Ureter (tissue), 1 donor: ENCODE measurements at places on chromosomes 16 and 17. TPM values are rescaled to one million over a fixed set of nuclear protein-coding genes. Genes with fewer than 3 reads are reported as not detected.

DNA sequence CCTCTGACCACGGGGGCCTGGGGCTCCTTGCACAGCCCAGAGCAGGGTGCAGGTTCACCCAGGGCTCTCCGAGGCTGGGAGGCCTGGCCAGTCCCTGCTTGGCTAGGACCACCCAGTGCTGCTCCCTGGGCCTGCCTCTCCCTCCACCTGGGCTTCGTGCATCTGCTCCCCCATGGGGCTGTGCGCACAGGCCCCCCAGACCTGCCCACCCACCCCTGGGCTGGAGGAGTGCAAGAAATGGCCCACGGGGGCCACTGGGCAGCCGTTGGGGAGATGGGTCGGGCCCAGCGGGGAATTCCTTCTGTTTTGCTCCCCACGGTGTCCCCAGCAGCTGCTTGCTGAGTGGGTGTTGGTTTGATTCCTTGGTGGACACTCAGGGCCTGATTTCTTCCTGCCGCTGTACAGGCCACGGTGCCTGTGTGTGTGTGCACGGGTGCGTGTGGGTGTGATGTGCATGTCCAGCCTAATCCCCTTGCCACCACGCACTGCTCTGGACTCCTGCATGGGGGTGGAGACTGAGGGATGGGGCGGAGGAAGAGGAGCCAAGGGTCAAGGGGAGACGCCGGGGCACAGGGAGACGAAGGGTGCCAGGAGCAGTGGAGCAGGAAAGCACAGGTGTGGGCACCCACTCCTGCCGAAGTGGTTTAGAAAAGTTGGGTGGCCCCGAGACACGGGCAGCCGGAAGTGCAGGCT is 8.5 kb downstream of the PRSS27 start:
- no peak for DNase-seq

DNA sequence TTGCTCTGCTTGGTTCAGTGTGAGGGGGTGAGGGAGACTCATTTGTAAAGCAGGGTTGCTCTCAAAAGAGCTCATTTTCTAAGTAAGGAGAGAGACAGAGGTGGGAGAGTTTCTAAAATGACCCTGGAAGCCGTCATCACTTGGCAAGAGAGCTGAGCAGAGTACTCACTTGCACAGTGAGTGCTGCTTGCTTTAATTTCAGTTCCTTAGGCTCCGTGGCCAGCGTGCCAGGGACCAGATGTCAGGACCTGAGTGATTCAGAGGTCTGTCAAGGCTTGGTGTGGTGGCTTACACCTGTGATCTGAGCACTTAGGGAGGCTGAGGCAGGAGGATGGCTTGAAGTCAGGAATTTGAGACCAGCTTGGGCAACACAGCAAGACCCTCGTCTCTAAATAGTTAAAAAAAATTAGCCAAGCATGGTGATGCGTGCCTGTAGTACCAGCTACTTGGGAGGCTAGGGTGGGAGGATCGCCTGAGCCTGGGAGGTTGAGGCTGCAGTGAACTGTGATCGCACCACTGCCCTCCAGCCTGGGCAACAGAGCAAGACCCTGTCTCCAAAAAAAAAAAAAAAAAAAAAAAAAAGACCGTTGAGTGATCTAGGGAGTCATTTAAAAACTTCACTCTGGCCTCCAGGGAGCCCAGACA is 10.7 kb downstream of the ZNF205 start:
- DNase-seq = no peak

DNA sequence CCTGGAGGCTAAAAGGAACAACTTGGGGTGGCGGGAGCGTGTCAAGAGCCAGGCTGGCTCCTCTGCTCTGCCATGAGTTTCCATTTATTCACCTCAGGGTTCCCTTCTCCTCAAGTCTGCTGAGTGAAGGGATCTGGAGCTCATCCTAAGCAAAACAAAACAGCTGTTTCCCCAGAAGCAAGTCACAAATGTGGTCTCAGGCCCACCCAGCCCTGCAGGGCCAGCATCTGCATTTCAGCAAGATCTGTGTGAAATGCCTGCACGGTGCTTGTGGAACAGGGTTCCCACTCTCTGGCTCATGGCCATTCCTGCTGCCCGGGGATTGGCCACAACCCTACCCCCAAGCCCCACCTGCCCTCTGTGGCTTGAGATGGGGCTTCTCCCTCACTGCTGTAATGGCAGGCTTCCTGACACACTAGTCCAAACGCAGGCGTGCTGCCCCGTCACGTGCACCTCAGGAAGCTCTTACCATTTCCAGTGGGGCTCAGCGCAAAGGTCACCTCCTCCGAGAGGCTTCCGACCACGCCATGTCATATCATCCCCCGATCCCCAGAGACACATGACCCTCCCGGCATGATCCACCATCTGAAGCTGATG is 2.3 kb downstream of the SLC38A8 start:
- no peak for DNase-seq

DNA sequence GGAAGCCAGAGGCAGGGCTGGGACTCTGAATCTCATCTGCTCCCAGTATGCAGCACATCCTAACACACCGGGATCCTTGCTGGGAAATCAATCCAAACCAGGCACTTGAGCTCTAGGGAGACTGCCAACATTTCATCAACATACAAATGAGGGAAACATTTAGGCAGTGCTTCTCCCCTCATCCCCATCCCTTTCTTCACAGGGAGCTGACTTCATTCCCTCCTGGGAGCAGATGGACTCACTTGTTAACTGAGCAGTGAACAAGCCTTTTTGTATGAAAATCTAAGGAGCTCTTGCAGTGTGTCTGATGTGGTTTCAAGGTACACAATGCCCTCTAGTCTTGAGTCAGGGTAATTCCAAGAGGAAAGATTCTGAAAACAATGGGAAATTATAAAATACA is 96.3 kb downstream of the TMEM114 start:
- no peak for DNase-seq

Gene TCAP
- 0.81 TPM for total RNA-seq

Gene CCL16
- total RNA-seq = 1.6 TPM

GRCh38 chr17:36994438-36994837 is 45.7 kb downstream of the AATF start:
- DNase-seq = no peak

DNA sequence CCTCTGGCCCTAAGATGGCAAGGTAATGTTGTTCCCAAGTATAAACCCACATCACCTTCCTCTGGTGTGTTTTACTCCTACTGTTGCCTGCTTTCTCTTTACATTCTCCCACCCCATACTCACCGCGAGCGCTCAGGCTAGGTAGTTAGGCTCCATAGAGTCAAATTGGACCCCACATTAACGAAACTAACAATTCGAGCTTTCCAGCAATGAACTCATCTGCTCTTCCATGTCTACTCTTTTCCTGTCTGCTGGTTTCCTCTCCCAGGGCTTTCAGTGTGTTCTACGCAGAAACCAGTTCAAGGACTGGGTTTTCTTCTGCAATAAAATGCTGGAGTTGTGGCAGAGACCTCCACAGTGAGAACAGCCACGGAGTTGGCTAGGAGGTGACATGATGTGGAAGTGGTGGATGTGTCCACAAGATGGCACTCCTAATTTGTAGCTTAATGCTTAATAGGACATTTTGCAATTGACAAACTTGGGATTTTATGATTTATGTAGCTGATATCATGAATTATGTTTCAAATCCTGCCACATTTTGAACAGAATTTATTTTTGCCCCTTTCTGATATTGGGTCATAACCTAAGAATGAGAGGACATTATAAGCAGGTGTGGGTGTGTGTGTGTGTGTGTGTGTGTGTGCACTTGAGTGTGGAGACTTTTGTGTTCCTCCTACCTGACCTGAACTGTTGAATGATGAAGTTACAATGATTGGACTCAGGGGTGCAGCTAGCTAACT is 2.2 kb upstream of the UQCRC2 start:
- no peak for DNase-seq

DNA sequence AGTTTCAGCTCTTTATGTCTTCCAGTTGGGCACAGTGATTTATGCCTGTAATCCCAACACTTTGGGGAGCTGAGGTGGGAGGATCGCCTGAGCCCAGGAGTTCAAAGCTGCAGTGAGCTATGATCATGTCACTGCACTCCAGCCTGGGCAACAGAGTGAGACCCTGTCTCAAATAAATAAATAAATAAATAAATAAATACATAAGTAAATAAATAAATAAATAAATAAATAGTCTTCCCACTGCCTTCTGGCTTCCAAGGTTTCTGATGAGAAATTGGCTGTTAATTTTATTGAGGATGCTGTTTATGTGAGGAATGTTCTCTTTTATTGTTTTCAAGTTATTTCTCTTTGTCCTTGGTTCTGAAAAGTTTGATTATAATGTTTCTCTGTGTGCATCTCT is 1507.6 kb upstream of the GOT2 start:
- DNase-seq = no peak

Gene PRCD
- total RNA-seq = 11.5 TPM

DNA sequence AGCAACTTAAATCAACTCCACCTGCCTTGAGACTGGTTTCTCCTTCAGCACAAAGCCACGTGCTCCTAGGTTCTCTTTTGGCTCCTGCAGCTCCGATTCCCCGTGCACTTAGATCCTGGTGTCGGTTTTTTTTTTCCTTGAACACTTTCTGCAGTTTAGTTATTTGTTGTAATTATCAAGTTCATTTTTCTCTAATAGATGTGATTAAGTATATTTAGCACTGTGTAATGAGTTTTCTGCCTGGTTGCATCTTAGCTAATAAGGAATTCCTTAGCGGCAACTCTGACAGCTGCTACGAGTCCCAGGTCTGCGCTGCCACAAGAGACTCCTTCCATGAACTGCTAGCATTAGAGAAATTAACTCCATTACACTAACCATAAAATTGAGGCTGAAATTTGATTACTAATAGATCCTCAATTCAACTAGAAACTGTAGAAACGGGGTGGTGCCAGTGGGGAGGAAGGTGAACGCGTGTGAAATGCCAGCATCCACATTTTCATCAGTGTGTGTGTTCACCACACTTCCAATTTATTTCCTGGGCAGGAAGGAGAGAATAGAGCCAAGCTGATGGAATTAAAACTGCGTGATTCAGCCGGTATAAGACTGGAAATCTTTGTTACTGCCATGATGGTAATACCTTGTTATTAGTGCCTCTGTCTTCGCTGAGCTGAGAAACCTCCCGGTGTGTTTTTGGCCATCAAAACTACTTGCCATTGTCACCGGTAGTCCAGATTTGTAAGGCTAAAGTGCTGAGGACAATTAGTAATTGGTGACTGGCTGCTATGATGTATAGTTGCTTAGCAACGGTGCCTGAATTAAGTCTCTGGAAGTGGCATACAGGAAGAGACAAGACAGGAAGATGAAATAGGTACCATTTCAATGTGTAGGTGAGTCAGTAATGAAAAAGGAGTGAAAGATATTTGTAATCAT is 232.4 kb downstream of the IRX3 start:
- no peak for DNase-seq
